T-cell (primary cell): ENCODE measurements at places on chromosomes 4 and X. TPM values are rescaled to one million over a fixed set of nuclear protein-coding genes. Genes with fewer than 3 reads are reported as not detected.
A peak's percentile ranks its signal among the peaks of the same experiment; 100 is the strongest.

- no peak for DNase-seq
These were observed 58.0 kb upstream of the CHRDL1 start for GRCh38 chrX:110853610-110854009.

GRCh38 chrX:45847961-45848360 lies 647.3 kb upstream of the DIPK2B start:
- DNase-seq: no peak

DNA sequence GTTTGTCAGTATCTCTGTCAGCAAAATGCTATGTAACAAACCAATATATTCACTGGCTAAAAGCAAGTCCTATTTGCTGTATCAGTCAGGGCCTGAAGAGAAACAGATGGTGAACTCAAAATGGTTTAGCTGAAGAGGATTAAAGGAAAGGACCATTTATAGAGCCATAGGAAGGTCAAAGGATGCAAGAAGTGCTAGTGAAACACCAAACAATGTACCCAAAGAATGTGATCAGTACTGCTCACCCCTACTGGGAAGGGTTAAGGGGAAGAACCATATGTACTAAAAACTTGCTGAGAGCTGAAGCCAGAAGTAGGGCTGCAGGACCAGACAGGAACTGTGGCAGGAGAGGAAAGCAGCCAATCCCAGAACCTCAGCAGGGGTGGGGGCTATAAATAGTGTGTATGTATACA lies 479.3 kb downstream of the INPP4B start:
- DNase-seq: no peak

DNA sequence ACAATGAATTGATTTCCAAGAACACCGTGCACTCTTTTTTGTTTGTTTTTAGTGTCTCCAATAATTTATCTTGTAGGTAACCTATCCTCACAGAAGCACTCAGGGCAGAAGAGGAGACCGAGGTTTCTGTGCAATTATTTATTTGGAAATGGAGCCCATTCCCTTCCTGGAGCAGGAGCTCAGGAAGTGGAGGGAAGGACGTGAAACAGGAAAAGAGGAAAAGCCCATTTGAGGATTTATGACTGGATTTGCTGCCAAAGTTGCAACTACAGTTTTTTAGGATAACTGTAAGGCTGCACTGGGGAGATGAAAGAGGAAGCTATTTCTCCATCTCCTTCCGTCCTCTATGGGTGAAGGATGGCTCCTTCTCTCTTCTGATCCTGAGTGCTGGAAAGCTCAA lies 31.7 kb upstream of the MXRA5 start:
- no peak for DNase-seq

- DNase-seq: no peak
These were observed 174.7 kb upstream of the FAT1 start for GRCh38 chr4:186898367-186898766.

GRCh38 chr4:149145803-149146202 lies 669.8 kb downstream of the IQCM start:
- no peak for DNase-seq

DNA sequence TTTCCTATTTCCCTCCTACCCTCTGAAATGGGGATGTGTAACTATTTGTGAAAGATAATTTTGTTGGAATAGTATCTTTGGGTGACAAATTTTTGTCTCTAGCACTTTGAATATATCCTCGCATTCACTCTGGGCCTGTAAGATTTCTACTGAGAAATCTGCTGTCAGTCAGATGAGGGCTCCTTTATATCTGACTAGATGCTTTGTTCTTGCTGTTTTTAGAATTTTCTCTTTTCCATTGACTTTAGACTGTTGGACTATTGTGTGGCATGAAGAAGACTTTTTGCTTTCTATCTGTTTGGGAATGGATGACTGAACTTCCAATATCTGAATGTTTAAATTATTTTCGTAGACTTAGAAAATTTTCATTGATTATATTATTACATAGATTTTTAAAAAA lies 54.2 kb upstream of the GRID2 start:
- no peak for DNase-seq

GRCh38 chrX:10195947-10196346 lies 39.2 kb downstream of the CLCN4 start:
- no peak for DNase-seq

- no peak for DNase-seq
These were observed 34.1 kb downstream of the HTRA3 start for GRCh38 chr4:8303485-8304281.

DNA sequence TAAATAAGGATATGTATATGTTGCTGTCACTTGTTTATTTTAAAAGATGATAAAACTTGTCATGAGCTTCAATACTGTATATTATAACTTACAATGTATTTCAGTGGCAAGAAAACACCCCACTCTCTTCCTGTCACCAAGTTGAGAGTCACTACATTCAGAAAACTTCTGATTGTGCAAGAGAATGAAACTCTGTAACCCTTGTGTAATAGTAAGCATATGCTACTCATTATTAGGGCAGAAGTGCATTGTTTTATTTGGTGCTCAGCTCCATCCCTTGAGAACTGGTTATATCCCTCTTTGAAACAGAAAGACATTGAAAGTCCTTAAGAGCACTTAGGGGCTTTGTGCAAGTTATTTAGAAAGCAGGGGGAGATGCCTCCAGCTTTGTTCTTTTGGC lies 594.5 kb downstream of the ARAP2 start:
- no peak for DNase-seq

DNA sequence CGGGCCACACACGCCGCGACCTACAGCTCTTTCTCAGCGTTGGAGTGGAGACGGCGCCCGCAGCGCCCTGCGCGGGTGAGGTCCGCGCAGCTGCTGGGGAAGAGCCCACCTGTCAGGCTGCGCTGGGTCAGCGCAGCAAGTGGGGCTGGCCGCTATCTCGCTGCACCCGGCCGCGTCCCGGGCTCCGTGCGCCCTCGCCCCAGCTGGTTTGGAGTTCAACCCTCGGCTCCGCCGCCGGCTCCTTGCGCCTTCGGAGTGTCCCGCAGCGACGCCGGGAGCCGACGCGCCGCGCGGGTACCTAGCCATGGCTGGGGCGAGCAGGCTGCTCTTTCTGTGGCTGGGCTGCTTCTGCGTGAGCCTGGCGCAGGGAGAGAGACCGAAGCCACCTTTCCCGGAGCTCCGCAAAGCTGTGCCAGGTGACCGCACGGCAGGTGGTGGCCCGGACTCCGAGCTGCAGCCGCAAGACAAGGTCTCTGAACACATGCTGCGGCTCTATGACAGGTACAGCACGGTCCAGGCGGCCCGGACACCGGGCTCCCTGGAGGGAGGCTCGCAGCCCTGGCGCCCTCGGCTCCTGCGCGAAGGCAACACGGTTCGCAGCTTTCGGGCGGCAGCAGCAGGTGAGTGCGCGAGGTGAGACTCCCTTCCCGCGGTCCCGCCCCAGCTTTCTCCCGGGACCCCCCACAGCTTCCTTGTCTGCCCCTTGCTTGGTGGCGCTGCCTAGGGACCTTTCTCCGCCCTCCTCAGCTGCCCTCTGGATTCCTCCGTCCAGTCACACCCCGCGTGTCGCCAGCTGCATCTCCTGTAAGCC lies 678 bp downstream of the BMP3 start:
- no peak for DNase-seq

- DNase-seq: no peak
These were observed 35.0 kb upstream of the CCKAR start for GRCh38 chr4:26525136-26525770.

DNA sequence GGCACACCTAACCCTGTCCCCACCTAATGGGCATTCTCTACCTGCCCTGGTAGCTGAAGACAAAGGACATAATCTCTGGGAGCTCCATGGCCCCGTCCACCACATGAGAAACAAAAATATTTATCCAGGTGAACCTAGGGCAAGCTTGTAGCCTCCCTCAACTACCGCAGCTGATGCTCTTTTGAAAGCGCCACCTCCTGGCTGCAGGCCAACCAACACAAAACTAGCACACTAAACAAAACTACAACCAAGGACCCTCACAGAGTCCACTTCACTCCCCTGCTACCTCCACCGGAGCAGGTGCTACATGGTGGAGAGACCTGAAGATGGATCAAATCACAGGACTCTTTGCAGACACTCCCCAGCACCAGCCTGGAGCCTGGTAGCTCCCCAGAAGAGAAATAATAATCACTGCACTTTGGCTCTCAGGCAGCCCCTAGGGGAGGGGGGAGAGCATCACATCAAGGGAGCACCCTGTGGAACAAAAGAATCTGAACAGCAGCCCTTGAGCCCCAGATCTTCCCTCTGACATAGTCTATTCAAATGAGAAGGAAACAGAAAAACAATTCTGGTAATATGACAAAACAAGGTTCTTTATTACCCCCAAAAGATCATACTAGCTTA lies 111.3 kb upstream of the ATP8A1 start:
- no peak for DNase-seq

DNA sequence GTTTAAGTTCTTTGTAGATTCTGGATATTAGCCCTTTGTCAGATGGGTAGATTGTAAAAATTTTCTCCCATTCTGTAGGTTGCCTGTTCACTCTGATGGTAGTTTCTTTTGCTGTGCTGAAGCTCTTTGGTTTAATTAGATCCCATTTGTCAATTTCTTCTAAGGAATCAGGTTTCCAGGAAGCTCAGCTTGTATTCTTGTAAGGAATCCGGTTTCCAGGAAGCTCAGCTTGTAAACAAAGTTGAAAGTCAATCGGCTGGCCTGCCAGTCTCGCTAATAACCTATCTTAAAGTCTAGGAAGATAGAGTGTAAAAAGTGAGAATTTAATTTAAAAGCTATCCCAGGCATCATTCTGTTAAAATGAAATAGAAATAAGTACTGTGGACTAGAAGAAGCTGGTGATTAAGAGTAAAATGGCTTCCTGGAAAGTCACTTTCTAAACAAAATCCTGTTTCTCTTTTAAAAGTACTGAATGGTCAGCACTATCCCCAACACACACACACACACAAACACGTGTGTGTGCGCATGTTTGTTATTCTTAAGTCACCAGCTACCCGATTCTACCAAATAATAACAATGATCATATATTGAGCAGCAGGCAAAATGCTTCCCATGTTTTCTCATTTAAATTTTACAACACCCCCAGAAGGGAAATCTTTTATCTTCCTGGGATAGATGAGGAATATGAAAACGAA lies 171.7 kb downstream of the PAPSS1 start:
- no peak for DNase-seq

DNA sequence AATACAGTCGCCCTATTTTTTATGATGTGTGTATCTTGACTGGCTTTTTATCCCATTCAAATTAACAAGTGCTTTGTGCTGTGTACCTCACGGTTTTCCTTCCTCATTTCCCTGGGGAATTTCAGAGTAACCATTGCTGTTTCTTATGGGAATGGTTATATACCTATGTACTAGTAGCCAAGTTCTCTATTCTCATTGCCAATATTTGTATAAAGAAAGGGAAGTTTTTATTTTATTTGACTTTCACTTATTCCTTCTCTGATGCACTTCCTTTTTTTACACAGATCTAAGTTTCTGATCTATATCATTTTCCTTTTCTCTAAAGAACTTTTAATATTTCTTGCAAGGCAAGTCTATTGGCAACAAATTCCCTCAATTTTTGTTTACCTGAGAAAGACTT lies 181.3 kb downstream of the SOWAHB start:
- no peak for DNase-seq

GRCh38 chr4:53196882-53197771 lies 168.7 kb downstream of the SCFD2 start:
- DNase-seq: no peak

- DNase-seq: peak; percentile 84
These were observed 8.8 kb downstream of the GPRASP1 start for GRCh38 chrX:102659790-102660757.

- DNase-seq: no peak
These were observed 7.2 kb downstream of the GNRHR start for GRCh38 chr4:67746797-67747495.

DNA sequence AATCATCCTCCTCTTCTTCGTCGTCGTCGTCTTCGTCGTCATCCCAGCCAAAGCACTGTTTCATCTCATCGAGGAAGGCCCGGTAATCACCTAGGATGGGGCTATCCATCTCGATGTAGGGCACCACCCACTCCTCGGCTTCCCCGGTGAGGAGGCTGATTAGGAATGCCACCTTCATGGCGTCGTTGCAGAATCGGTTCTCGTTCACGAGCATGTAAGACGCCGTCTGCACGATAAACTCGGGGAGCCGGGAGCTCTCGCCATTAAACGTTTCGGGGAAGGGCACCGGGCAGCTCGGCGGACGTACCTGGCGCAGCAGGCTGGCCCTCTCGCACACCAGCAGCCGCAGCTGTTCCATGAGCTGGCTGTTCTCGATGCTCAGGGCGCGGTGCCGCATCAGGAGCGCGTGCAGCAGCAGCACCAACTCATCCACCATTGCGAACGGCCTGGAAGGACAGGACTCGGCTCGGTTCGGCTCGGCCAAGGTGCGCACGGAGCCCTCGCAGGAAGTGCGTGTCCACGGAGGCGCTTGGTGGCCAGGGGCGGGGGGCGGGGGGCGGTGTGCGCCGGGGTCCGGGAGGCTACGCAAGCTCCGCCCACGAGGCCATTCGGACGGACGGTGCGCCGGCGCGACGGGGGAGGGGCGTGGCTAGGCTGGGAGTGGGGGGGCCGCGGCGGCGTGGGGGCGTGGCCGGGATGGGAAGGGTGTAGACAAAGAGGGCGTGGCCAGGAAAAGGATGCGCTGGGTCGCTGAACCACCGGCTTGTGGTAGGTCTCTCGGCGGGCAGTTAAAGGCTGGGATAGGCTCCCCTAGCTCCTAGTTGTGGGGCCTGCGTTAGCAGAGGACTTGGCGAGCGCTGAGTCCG lies at the start of gene LDOC1:
Gene LDOC1, minus strand, starts transcription at position 544 of the 866 bp plus-strand sequence. Its CDS starts 108 bp downstream, at position 436.
- DNase-seq: peak; percentile 44

GRCh38 chr4:159273141-159273438 lies 170.2 kb downstream of the RAPGEF2 start:
- DNase-seq: no peak

GRCh38 chrX:13153796-13154195 lies 109.4 kb upstream of the FAM9C start:
- no peak for DNase-seq

DNA sequence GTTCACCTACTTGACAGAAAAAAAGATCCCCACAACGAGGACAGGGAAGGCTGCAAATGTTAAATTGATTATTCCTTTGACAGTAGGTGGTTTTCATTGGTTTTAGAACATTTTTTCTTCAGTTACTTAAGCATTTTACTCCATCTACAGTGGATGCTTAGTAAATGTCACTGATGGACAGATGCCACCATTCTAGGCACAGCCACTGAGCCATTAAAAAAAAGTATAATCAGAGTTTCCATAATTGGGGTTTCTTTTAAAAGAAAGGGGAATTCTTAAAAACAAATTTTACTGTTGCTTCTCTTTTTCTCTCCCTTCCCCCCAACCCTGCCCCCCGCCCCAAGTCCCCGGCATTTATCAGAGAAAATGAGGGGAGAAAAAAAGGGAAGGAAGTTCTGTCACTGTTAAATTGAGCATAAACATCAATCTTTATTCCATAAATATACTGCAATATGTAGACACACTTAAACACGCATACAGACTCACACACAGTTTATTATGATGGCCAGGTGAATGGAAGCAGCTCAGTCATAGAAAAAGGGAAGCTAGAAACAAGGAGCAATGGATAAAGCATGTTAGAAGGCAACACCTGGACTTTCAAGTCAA lies 79.7 kb upstream of the PRPS2 start:
- no peak for DNase-seq

The MAGEA2B gene
- total RNA-seq: not detected

The TMEM271 gene
- total RNA-seq: not detected

The BTK gene
- total RNA-seq: 1.6 TPM

The LSM6 gene
- 52.0 TPM for total RNA-seq

The TMSB15C gene
- total RNA-seq: 3.0 TPM

The GPR119 gene
- not detected for total RNA-seq

The RAB39B gene
- total RNA-seq: 12.8 TPM

The DIPK2B gene
- total RNA-seq: not detected
